Stimulated activated CD4-positive, alpha-beta T cell treated with anti-CD3 and anti-CD28 coated beads, Interleukin-1b, Interleukin-23, amount 100 ng/mL, for 1 hour (primary cell): ENCODE measurements at places on chromosomes 3 and 15.

- DNase-seq = no peak
Observed at GRCh38 chr3:24832891-24833290, 338.2 kb upstream of the THRB start.

DNA sequence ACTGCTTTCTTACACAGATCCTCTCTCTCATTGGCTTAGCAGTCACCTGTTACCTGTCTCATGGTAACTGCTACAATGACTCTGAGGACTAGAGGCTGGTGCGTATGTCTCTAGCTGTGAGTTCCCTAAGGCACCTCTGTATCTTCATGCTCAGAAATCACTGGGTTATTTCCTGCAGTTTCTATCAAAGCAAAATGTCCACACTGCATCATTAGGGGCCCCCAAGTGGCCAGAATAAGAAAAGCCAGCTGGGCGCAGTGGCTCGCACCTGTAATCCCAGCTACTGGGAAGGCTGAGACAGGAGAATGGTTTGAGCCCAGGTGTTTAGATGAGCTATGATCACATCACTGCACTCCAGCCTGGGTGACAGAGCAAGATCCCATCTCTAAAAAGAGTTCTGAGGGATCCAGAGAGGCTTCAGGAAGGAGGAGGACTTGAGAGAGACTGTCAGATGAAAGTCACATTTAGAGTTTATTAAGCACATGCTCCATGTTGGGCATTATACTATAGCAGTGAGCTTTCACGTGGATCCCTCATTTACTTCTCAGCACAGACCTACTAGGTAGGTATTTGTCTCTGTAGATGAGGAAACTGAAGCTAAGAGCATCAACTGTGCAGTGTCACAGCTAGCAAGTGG, 2.3 kb upstream of the VPS18 start:
- DNase-seq = no peak

DNA sequence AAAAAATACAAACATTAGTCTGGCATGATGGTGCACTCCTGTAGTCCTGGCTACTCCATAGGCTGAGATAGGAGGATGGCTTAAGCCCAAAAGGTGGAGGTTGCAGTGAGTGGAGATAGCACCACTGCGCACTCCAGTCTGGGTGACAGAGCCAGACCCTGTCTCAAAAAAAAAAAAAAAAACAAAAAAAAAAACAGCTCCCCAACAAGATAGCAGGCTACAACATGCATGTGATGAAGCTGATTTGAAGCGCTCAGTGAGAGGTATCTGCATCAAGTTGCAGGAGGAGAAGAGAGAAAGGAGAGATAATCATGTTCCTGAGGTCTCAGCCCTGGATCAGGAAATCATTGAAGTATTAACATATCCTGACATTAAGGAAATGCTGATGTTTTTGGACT, 608 bp upstream of the PPCDC start:
- DNase-seq = no peak

DNA sequence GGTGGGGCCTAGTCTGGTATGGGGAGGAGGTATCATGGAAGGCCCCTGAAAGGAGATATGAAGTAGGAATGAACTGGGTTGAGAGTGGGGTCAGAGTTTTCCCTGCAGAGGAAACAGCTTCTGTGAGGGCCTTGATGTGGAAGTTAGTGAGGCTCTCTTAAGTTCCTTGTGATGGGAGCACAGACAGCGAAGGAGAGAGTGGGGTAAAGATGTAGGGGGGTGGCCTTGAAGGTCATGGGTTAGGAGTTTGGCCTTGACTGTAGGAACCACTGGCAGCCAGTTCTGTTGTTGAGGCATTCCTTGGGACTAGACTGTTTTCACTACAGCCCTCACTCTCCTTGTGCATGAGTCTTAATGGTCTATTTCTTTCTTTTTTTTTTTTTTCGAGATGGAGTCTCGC, 77.8 kb upstream of the NMNAT3 start:
- no peak for DNase-seq

DNA sequence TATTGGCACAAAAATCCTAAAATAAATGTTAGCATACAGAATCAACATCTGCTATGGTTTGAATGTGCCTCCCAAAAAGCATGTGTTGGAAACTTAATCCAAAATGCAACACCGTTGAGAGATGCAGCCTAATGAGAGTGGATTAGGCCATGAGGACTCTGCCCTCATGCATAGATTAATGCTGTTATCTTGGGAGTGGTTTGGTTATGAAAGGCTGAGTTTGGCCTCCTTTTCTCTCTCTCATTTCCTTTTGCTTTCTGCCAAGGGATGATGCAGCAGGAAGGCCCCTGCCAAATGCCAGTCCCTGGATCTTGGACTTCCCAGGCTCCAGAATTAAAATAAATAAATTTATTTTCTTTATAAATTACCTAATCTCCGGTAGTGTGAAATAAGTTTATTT, 49.4 kb downstream of the SYNM start:
- DNase-seq = no peak

- no peak for DNase-seq
Observed at GRCh38 chr3:49132437-49133225, at the start of gene LAMB2. Gene LAMB2, minus strand, starts transcription at chr3:49133050. Its CDS starts 183 bp downstream, at chr3:49132867.

DNA sequence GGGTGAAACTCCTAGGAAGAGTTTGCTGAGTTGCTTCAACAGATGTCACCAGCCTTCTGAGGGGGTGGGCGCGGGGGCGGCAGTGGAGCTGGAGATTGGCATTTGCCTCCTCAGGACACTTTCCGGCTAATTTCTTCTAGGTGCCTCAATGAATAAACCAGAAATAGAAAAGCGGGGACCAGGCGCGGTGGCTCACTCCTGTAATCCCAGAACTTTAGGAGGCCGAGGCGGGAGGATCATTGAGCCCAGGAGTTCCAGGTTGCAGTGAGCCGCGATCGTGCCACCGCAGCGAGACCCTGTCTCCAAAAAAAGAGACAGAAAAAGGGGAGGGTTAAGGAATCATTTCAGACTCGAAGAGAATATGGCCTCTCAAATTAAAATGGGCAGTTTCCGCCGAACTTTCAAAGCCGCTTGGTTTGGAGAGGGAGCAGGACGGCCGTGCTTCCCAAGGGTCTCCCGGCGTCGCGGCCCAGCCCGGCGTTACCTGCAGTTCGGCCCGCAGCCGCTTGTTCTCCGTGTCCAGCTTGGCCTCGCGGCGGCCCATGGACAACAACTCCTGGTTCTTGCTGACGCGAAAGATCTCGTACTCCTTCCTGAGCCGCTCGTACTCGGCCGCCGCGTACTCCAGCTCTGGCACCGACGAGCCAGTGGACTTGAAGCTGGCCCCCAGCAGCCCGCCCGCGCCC, 587 bp downstream of the NPHP3 start:
- DNase-seq = no peak

DNA sequence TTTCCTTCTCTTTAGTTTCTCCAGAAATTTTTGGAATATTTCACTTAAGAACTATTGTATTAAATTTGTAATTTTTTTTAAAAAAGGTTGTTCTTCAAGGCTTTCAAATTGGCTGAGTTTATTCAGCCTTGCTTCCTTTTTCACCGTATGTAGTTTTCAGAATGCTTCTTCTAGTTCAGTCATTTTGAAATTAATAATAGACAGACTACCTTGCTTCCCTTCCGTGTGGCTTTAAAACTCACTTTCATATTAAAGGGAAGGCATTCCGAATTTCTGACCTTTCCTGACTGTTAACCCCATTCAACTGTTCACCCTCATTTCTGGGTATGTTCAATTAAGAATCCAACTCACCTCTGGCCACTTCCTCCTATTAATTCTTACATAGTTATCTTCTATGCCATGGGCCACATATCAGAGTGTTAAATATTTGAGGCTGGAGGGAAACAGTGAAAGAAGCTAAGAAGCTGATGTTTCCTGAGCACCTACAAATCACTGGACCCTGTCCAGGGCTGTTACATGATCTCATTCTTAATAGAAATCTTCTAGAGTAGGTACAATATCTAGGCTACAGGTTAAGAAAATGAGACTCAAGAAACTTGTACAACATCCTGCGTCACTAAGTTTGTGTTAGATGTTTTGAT, 237.5 kb downstream of the P3H2 start:
- no peak for DNase-seq

DNA sequence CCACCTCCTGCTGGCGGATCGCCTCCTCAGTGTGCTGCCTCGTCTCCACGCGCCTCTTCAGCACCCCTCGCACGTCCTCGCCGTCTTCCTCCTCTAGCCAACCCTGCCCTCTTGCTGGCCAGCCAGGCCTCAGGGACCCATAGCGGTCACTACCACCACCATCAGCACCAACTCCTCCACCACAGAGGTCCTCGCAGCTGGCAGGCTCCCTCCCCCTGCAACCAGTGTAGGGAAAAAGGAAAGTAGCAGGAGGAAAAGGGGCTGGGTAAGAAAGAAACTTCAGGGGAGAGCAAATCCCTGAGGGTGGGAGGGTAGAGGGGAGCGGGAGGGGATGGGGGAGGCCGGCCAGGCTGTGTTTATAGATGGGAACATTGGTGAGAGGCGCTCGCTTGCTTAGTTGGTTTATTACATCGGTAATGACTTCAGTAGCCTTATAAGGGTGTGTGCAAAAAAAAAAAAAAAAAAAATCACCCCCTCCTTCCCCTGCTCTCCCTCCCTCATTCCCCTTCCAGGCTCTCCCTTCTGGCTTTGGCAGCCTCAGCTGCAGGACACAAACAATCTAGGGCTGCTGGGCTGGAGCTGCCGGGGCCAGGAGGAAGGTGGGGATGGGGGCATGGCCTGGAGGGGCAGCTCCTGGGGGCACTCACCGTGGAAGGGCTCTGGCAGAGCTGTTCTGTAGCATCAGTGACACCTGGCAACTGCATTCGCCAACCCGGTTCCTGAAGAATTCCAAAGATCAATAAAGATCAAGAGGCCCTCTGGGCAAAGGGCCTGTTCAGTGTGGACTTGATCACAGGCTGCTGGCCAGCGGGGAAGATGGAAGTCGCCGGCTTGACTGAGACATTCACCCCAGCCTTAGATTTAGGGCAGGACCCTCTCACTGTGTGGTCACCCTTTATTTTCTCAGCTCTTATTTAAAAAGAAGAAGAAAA, 116.2 kb upstream of the HACD2 start:
- DNase-seq = no peak

GRCh38 chr3:127531821-127532220, 58.7 kb downstream of the TPRA1 start:
- DNase-seq = no peak

DNA sequence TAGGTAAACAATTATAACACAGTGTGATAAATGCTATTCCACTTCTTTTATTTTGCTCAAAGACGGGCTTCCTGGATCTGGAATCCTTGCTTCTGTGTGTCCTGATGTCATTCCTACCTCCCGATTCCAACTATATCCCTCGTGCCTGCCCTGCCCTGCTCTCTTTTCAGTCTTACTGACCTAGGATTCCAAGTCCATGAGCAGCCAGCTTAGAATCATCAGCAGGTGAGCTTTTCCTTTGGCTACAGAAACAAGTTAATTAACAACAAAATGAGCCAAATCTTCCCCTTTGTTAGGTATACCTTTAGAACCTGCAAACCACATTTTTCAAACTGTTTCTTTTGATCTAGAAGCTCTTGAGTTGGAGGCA, 21.9 kb upstream of the KPNA1 start:
- DNase-seq = no peak

GRCh38 chr15:25770031-25770430, 93.1 kb downstream of the ATP10A start:
- no peak for DNase-seq

DNA sequence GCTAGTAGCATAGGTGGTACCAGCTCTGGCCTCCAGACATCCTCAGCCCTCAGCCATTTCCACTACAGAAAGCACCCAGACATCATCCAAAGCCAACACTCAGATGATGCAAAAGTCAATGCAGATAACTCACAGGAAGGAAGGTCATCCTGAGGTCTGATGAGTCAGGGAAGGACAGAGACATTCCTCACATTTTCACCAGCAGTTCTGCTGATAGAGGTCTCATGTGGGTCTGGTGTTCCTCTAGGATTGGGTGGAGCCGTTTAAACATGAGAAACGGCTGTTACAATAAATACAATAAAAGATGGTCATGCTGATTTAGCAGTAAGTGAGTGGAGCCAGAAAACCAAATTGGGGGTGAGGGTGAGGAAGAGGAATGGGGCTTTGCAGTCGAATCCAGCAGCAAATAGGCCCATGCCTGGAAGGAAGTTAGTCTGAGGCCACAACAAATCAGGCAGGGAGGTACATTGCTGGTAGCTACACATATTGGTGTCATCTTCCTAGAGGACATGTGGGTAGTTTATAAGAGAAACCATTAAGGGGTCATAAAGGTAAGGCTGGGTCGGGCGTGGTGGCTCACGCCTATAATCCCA, 33.3 kb upstream of the FLNB start:
- no peak for DNase-seq

- DNase-seq = no peak
Observed at GRCh38 chr3:133799794-133800585, 5.6 kb upstream of the SRPRB start.

- DNase-seq = no peak
Observed at GRCh38 chr15:71131601-71132362, 16.5 kb downstream of the THSD4 start.

- no peak for DNase-seq
Observed at GRCh38 chr3:186214670-186215069, 105.8 kb upstream of the ETV5 start.

DNA sequence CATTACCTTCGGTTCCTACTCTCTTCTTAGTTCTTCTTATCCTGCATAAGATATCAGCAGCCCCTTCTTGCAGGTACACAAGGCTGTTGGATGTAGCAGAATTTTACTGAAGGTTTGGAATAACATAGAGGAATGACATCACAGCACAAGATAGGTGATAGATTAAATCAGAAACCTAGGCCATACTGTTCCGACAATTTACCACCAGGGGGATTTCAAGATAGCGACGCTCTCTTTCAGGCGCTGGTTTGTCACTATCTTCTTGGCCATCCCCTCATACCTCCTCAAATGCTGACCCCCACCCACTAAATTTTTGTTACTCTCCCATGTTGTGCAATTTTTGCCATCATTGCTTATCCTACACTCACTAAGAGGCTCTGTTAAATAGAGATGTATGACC, 3.5 kb downstream of the SIDT1 start:
- no peak for DNase-seq

DNA sequence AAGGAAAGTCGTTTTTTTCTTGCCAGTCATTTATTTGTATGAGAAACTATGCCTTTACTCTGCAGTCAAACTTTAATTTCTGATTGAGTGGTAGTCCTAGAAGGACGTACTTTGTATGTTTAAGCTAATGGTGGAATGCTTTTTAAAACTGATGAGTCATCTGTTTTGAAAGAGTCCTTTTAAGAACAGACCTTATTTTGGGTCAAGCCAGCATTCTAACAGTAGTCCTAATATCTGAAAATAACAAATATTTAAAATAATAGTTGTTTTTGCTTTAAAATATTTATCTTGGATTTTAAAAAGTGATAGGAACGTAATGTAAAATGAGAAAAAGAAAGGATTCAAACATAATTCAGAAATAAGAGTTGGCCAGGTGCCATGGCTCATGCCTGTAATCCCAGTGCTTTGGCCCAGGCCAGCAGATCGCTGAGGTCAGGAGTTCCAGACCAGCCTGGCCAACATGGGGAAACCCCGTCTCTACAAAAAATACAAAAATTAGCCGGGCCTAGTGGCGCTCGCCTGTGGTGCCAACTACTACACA, 1.3 kb upstream of the LRRC58 start:
- no peak for DNase-seq

GRCh38 chr3:150913133-150913922, 8.1 kb upstream of the MINDY4B start:
- no peak for DNase-seq

- DNase-seq = no peak
Observed at GRCh38 chr3:190695994-190696393, 166.5 kb downstream of the GMNC start.
